ENCODE measurements at places on chromosomes 3 and 15.

- DNase-seq: no peak
Observed at GRCh38 chr15:81595752-81596151, 221.7 kb upstream of the TMC3 start.

GRCh38 chr3:141105828-141106628, 54.9 kb downstream of the SPSB4 start:
- peak; percentile 58 for DNase-seq

DNA sequence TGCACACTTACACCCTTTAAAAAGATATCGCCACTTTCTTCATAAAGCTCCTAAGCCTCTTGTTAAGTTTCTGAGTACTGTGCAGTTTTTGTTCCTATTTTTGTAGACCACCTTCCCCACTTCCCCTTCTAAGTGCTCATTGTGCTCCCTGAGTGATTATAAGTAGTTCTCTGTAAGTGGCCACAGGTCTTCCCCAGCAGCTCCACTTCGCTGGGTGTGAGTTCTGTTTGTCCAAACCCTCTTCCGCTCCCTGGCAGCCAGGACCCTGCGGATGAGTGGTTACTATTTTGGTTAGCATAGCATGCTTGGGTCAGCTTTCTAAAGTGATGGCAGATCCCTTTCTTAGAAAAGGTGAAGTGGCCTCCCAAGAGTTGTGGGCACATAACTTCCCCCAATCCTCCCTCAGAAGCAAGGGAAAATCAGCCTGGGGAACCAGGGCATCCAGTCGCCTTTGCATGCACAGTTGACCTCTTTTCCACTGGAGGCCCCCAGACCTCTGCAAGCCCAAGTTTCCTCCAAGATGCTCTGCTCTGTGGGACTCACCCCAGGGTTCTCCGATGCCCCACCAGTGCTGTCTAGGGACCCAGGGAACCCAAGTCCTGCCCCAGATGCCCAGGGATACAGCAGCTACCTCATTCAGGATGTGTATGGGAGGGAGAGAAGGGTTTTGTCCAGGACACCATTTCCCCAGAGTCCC, 69.6 kb downstream of the ATP10A start:
- DNase-seq: no peak

GRCh38 chr3:124887177-124887931, at the start of gene ITGB5:
TSS of gene ITGB5 (minus strand) at chr3:124887365. CDS start at chr3:124887000, 365 bp downstream.
- peak; percentile 64 for DNase-seq

GRCh38 chr15:29331071-29331470, 61.4 kb upstream of the NSMCE3 start:
- no peak for DNase-seq

- DNase-seq: peak; percentile 84
Observed at GRCh38 chr3:62159709-62160092, 213.6 kb downstream of the FEZF2 start.

DNA sequence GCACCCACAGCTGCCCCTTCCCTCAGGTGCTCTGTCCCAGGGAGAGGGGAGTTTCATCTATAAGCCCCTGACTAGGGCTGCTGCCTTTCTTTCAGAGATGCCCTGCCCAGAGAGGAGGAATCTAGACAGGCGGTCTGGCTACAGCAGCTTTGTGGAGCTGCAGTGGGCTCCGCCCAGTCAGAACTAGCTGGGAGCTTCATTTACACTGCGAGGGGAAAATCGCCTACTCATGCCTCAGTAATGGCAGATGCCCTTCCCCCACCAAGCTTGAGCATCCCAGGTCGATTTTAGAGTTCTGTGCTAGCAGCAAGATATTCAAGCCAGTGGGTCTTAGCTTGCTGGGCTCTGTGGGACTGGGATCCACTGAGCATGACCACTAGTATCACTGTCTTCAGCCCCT, 181.2 kb upstream of the RARB start:
- no peak for DNase-seq

- DNase-seq: no peak
Observed at GRCh38 chr15:74434263-74435136, 742 bp upstream of the SEMA7A start.

GRCh38 chr3:21751886-21752285, 876 bp upstream of the ZNF385D start:
- DNase-seq: no peak

- no peak for DNase-seq
Observed at GRCh38 chr3:189143771-189144170, 28.0 kb upstream of the TPRG1 start.

GRCh38 chr15:100818927-100819326, 60.7 kb upstream of the ALDH1A3 start:
- DNase-seq: peak; percentile 78

DNA sequence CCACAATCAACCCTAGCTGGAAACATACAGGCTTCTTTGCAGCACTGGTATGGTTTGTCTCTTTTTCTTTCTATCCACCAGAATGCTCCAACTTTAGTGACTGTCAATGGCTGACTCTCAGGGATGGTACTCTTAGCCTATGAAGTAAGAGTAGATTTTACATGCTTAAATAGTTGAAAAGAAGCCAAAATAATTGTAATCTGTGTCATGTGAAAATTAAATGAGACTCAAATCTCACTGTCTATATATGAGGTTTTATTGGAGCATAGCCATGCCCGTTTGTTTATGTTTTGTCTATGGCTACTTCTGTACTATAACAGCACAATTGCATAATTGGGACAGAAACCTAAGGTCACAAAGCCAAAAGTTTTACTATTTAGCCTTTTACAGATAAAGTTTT, 29.1 kb upstream of the PDZRN3 start:
- peak; percentile 20 for DNase-seq

- DNase-seq: no peak
Observed at GRCh38 chr3:117611211-117611610, 901.6 kb downstream of the TUSC7 start.

DNA sequence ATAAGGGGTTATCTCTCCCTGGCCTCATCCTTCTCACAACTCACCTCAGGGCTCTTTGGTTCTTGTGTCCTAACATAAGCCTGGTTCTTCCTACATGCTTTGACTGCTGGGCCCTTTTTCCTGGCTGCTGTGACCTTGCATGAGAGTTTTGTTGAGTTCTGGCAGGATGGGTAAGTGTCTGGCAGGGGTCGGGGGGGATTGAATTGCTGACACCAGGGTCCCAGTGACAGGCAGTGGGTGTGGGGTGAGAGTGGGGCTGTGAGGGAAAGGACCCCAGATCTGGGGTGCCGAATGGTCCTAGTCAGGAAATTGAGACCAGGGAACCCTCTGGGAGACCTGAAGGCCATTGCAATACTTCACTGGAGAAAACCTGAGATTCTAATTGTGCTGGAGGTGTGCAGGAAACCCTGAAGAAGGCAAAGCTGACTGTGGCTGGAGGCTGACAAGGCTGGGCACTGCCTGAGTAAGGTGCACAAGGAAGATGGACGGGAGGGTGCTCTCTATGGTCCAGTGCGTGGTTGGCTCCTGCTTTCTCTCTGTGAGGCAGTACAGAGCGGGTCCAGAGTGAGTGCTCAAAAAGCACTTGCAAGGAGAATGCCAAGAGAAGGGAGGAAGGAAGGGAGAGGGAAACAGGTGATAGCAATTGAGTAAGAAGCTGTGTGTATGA, 76.8 kb downstream of the CLSTN2 start:
- DNase-seq: no peak

DNA sequence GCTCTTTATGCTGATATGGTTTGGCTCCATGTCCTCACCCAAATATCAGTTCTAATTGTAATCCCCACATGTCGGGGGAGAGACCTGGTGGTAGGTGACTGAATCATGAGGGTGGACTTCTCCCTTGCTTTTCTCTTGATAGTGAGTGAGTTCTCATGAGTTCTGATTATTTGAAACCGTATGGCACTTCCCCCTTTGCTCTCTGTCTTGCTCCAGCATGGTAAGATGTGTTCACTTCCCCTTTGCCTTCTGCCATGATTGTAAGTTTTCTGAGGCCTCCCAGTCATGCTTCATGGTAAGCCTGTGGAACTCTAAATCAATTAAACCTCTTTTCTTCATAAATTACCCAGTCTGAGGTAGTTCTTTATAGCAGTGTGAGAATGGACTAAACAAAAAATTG, 107.6 kb downstream of the IMPG2 start:
- DNase-seq: no peak

- no peak for DNase-seq
Observed at GRCh38 chr15:59723687-59724346, 34.7 kb upstream of the BNIP2 start.

- DNase-seq: no peak
Observed at GRCh38 chr15:78020007-78020406, 57.5 kb downstream of the TBC1D2B start.

- DNase-seq: no peak
Observed at GRCh38 chr15:46768287-46768686, 949.0 kb upstream of the SEMA6D start.

GRCh38 chr15:68557469-68558317, 21.1 kb upstream of the CORO2B start:
- DNase-seq: no peak

GRCh38 chr3:173826901-173827609, 429.5 kb downstream of the NLGN1 start:
- peak; percentile 83 for DNase-seq

DNA sequence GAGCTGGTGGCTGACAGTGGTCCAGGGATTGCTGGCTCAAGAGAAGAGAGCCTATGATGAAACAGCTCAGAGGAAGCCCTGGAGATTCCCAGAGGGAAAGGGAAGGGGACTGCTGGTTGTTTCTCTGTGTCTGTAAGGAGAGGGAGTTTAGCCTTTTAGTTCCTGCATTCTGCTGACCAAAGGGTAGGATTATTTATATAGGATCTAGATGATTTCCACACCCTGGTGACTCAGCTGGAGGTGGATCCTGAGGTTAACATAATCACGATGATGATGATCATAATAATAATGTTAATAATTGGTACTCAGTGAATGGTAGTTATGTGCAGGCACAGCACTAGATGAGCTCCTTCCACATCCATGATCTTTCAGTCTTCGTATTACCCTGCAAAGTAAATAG, 144.9 kb downstream of the EPHB1 start:
- no peak for DNase-seq

GRCh38 chr15:100528833-100529428, at the start of gene CERS3:
TSS of gene CERS3 (minus strand) at chr15:100528950. CDS start at chr15:100501849, 27,101 bp downstream.
- no peak for DNase-seq

DNA sequence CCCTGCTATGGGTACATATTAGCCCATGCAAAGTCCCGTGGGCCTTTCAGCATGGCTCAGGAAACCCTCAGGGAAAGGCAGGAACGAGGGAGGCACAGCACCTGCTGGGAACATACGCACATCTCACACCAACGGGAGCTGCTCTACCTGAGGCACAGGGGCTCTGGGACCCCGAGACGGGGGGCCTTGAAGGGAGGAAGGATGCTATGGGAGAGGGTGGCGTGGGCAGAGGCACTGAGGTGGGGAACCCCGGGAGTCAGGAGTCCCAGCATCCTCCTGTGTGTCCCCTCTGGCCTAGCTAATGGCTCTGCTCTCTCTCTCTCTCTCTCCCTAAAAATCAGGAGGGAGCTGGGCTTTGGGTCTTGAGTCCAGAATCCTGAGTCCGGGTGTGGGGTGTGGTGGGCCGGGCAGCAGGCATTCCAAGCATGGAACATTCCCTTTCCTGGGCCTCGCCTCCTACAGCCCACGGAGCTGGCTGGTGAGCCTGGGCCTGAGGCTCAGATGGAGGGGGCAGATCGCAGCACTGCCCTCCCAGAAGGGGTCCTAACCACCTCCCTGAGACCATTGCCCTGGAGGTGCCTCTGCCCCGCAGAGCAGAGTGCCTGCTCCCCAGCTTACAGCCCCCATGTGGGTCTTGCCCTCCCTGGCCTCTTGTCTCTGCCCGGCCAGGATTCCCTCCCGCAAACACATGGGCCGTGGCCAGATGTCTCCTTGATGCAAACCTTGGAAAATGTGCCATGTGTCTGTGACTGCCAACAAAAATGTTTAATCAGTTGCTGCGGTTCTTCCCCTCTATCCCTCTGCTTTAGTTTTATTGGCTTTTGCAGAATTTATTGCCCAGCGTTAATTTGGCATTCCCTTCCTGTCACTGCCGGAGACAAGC, 101.6 kb downstream of the TMEM266 start:
- no peak for DNase-seq

DNA sequence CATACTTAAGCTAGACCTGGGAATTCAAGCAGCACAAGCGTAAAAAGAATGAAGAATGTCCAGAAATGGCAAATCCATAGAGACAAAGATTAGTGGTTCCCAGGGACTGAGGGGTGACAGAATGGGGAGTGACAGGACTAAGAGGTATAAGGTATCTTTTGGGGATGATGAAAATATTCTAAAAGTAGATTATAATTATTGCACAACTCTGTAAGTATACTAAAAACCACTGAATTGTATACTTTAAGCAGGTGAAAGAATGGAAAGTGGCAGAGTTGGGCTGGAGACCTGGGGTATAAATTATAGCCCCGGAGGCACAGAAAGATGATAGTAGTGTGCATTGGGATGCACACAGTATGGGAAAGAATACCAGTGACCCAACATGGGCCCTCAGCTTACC, 5.6 kb downstream of the BRK1 start:
- DNase-seq: no peak

DNA sequence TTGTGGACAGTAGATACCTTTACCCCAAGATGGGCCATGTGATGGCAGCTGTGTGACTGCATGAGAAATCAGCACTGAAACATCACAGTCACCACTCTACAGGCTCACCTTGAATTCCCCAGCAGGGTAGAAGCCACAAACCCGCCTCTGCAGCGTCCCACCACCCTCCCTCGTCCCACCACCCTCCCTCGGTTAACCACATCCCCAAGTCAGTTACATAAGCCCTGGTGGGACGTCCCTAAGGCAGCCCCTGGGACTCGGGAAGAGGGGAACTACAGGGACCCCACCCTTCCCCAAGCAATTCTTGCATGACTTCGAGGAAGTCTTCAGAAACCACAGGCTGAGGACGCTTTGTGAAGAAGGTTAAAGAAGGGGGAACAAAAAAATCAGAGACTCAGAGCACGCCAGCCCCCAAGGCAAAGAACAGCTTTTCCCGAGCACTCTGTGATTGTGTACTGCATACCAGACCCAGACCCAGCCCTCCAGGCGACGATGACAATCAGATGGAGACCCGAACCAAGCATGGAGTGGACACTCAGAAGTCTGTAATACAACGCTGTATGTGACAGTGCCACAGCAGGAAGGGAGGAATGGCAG, 60.5 kb downstream of the SH3BP5 start:
- no peak for DNase-seq

- DNase-seq: peak; percentile 23
Observed at GRCh38 chr15:88810446-88810845, 7.2 kb downstream of the ACAN start.

- no peak for DNase-seq
Observed at GRCh38 chr3:43175541-43175940, 69.7 kb upstream of the POMGNT2 start.

GRCh38 chr3:170598091-170598502, 12.2 kb upstream of the SLC7A14 start:
- no peak for DNase-seq

GRCh38 chr3:180324791-180325190, 277.2 kb upstream of the TTC14 start:
- no peak for DNase-seq

GRCh38 chr3:32888739-32889138, 62.7 kb upstream of the CCR4 start:
- DNase-seq: no peak

DNA sequence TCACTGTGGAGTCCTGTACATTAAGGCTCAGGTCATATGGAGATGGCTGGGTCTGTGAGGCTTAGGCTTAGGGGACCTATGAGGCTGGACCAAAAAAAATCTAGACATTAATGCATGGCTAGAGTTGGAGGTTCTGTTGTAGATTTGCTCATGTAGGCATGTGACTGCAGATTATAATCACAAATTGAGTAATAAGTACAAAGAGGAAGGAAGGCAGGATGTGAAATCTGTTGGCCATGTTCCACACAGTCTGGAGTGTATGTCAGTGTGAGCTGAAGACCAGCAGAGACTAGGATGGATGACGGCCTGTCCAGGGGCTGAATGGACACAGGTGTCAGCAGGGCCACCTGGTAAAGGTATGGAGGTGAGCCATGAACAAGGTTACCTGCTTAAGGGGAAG, at the start of gene ST3GAL6:
Gene ST3GAL6 (plus strand): TSS at position 265 of the 400 bp plus-strand sequence. CDS start 5,101 bp downstream, outside the sequence.
- no peak for DNase-seq

- DNase-seq: peak; percentile 17
Observed at GRCh38 chr3:124178531-124178930, 186.6 kb upstream of the ROPN1 start.

Data from astrocyte (in vitro differentiated cells and primary cell).